MG63 (cell line): ENCODE measurements at places on chromosomes 7 and 10.

GRCh38 chr10:97718178-97718577, 4.6 kb downstream of the MARVELD1 start:
- DNase-seq, result no peak

GRCh38 chr7:14195079-14195478, 205.6 kb upstream of the ETV1 start:
- no peak for DNase-seq

DNA sequence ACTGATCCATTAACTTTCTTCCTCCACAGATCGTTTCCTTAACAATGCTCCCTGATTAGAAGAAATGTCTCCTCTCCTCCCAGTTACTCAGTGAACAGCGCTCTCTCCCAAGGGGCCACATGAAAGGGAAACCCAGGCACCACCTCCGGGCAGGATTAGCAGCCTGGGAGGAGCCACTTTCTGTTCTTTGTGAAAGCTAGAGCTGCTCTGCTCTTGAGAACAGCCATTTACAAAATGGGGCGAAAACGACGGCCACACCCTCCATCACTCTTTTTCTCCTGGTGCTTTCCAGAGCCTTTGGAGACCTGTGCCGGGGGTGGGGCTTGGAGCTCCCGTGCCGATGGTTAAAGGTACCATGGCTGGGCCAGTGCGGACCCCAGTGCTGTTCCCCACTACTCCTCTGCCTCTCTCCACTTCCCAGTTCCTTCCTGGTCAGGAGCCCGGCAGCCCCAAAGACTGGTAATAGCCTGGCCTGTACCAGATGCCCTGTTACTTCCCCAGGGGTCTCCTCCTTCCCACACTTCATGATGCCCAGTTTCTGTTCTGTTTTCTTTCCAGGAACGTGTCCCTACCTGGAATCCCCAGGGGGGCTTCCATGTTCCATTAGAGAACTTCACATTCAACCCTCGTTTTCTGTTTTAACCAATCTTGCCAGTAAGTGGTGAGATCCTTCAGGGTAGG, 402.9 kb upstream of the GALNT17 start:
- no peak for DNase-seq

DNA sequence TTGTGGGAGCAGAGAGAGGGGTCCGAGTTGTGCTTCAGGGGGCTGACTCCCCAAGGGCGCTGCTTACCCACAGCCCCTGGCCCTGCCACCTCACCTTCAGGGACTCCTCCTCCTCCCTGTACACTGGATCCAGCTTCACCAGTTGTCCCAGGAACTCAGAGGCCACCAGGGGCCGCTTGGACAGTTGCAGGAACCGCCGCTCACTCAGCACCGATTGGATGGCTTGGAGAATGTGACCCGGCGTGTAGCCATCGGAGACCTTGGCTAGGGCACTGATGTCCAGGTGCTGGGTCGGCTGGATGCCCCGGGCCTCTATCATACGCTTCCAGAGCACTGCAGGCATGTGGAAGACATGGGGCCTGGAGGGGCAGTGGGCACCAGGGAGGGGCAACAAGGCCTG, 4.5 kb upstream of the ASB10 start:
- no peak for DNase-seq

DNA sequence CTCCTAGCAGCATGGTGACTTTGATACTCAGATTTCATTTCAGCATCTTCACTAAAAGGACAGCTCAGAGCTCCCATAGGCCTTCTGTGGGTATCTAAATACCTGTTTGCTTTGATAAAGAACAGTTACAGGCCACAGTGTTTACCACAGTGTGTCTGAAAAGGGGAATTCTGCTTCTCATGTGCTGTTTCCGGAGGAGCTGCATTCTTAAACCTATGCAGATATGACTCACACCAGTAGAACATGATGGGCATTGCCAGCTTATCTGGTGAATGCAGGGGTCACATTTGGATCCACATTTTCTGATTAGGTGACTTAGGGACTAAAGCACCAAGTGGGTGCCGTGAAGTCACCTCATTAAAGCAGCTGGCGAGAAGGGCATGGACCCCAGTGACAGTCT, 52.6 kb downstream of the TRRAP start:
- DNase-seq, result no peak

- no peak for DNase-seq
These were observed 50.8 kb downstream of the ATAD1 start for GRCh38 chr10:87767253-87767652.

DNA sequence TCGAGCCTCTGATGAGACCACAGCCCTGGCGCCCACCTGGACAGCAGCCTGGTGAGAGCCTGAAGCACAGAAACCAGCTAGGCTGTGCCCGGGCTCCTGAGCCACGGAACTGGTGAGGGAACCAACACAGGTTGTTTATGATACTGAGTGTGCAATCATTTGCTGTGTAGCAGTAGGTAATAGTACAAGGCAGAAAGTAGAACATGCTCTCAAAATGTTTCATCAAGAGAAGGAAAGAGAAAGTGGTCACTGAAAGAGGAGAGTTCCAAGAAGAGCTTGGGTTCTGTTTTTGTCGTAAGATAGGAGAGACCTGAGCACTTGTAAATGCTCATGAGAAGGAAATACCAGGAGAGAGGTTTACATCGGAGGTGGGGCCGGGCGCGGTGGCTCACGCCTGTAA, 208.2 kb downstream of the FAM107B start:
- no peak for DNase-seq

DNA sequence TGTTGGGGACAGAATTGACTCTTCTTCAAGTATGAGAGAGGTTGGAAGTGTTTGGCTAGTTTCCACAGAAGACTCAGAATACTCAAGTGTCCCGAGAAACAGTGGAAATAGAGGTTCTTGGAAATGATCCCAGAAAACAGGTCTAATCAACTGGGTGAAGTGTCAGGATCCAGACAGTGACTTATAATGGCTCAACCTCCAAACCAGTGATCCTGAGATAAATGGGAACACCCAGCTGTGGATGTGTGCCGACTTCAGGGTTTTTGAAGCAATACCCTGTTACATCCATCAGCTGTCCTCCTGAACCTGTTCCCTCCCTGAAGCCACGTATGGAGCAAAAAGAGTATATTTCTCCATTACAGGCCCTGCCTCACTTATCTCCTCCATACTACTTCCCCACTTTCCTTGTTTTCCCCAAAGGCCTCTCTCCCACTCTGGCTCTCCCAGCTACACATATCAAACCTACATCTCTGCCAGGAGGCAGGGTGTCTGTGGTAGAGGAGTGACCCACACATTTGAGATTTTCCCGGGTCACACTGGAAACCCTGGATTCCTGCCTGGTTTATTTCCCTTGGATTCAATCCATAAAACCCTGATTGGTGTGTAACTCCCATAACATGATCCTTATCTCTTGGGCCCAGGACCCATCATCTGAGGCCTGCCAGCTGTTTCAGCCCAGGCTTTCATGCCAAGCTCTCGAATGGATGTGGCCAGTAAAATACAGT, 17.6 kb upstream of the ELOVL3 start:
- peak; percentile 29 for DNase-seq

DNA sequence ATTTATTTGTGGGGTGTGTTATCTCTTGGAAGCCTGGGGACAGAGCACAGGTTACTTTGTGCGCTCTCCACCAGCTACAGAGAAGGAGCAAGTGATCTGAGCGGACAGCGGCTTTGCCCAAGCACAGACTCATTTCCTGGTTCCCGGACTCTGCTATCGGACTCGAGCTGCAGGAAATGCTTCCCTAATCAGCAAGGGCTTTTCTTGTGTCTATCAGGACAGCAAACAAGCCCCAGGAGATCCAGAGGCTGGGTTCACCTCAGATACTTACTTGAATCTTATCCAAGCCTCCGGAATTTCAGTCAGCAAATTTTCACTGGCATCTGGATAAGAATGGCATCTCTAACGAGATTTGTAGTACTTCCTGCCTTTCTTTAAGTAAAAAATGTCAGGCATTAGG, 27.8 kb downstream of the MRC1 start:
- peak; percentile 67 for DNase-seq

DNA sequence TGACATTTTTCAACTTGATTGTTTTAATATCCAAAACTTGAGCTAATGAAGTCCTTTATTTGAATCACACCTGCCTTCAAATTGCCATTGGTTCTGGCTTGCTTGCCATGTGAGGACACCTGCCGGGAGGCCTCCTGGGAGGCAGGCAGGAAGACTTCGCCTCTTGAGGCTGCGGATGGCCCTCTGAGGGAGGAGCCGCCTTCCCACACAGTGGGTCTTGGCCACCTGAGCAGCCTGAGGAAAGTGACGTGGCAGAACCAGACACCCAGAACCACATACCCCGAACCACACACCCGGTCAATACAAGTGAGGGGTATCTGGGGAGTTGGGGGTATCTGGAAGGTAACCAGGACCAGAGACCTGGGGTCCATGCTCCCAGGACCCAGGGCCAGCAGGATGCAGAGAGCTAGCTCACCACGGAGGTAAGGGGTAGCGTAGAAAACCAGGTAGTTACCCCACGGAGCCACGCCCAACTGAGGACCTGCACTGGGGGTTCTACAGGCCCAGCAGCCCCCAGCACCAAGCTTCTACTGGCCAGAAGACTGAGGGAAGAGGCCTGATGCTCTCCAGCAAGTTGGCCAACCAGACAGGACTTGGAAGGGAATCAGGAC, 300.5 kb downstream of the TCERG1L start:
- DNase-seq, result no peak

GRCh38 chr10:100642295-100642994, 102.9 kb upstream of the PAX2 start:
- DNase-seq, result no peak

- DNase-seq, result no peak
These were observed 144.2 kb downstream of the SPAG6 start for GRCh38 chr10:22489467-22489866.

DNA sequence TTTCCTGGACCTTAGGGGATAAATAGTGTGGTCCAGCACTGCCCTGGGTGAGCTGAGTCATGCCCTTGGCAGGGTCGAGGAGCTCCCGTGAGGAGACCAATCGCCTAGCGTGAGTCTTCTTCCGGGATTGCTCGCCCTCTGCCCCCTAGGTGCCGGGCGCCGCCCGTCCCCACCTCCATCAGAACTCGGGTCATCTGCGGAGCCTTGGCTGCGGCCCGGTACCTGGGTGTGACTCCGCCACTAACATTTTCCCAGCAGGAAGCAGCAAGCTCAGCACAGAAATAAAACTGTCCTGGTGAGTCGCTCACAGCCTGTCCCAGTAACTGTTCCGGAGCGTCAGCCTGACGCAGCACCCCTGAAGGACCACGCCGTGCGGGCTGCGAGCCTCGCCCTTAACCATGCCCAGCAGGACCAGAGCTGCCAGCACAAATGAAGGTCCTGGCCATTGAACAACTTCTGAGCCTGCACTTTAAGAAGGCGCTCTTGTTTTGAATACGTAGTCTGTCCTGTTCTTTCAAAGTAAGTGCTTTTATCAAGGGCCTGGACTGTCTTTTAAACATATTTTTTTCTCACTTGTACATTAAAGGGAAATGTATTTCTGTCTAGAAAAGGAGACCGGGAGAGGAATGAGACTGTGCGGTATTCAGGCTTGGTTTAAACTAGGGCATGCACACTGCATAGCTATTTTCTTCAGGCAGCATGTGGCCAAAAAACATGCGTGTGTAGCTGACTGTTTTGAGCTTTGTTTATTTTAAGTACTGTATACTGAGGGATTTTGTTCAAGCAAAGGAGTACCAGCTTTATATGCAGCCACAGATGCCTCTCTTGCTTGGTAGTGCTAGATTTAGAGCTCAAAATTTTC, 136.7 kb downstream of the HECW1 start:
- peak; percentile 98 for DNase-seq

GRCh38 chr7:92614660-92615174, 24.5 kb upstream of the FAM133B start:
- no peak for DNase-seq

- DNase-seq, result no peak
These were observed 56.3 kb downstream of the PDGFA start for GRCh38 chr7:463362-463781.

DNA sequence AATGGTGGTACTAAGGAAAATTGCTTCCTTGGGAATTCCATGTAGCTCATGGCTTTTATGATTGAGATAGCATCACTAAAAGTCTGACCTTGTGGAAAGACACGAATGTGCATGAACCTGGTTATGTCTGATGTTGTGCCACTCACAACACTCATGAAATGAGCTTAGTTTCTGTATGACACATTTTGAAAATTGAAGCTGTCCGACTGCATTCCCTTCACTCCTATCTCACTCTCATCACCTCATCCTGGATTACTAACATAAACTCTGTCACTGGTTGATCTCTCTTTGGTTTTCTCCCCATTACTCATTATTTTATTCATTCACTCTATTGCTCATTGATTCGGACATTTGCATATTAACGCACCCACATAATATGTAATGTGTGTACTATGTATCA, 190.0 kb upstream of the VWC2 start:
- DNase-seq, result no peak

DNA sequence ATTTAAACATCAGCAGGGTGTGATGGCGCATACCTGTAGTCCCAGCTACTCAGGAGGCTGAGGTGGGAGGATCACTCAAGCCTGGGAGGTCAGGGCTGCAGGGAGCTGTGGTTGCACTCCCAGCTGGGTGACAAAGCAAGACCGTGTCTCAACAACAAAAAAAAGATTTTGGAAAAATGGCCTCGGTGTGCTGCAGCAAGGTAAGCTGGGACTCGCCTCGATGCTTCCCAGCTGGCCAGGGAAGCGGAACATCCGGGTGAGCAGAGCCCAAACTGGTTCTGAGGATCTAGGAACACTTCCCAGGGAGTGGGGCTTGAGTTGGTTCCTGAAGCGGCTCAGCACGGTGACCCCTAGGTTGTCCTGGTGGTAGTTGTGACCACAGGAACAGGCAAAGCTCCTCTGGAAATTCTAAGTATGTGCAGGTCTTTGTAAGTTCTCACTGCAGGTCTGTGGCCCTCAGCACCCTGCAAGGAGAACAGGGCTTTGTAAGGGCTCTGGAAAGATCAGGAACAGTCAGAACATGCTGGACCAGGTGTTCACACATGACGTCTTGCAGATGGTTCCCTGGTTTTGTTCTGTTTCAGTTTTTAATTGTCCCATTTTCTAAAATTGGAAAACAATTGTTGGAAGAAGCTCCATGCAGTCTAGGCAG, 38.6 kb upstream of the ZMIZ2 start:
- no peak for DNase-seq

GRCh38 chr7:31099451-31100444, 47.6 kb downstream of the ADCYAP1R1 start:
- DNase-seq, result no peak

DNA sequence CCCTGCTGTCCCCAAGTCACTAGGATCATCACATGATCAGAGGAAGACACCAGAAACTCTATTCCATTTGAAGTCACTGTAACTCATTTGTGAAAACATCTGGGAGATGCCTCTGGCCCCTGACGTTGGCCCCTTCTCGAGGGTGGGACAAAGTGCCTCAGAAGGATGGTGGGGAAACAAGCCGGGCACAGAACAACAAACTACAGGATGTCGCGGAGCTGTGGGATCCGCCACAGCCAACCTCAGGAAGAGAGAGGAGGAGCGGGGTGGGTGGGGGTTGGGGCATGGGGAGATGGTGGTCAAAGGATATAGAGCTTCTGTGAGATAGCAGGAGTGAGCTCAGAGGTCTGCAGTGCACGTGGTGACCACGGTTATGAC, 265.6 kb upstream of the TCERG1L start:
- DNase-seq, result no peak

DNA sequence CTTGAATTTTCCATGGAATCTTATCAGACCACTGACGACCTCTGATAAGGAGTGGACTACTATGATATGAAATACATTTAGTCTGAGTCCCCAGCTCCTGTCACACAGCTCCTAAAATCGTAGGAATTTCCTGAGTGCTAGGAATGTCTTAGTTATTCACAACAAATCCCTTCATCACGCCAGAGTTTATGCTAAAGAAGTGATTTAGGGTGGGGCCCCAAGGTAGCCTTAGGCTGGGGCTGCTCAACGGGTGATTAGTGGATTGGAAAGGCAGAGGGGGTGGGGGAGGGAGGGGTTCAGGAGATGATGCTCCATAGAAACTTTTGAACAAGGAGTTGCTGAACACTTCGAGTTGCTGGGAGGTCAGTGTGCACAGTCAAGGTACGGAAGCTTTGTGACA, 7.0 kb upstream of the TET1 start:
- no peak for DNase-seq

GRCh38 chr10:130171196-130171595, 35.0 kb downstream of the GLRX3 start:
- no peak for DNase-seq
